ENCODE measurements at places on chromosomes 11 and 22.

- no peak for DNase-seq
These were observed 23.4 kb downstream of the C2CD3 start for GRCh38 chr11:74147199-74147929.

GRCh38 chr11:82239498-82239897 lies 494.2 kb downstream of the FAM181B start:
- DNase-seq, result no peak

GRCh38 chr11:73242251-73243092 lies 24.4 kb downstream of the P2RY2 start:
- DNase-seq, result peak; percentile 77

GRCh38 chr11:128692753-128693415 lies 988 bp upstream of the FLI1 start:
- no peak for DNase-seq

GRCh38 chr22:29720811-29721323 lies 1.1 kb downstream of the CABP7 start:
- DNase-seq, result no peak

- DNase-seq, result no peak
These were observed 61.7 kb downstream of the ME3 start for GRCh38 chr11:86610559-86611341.

DNA sequence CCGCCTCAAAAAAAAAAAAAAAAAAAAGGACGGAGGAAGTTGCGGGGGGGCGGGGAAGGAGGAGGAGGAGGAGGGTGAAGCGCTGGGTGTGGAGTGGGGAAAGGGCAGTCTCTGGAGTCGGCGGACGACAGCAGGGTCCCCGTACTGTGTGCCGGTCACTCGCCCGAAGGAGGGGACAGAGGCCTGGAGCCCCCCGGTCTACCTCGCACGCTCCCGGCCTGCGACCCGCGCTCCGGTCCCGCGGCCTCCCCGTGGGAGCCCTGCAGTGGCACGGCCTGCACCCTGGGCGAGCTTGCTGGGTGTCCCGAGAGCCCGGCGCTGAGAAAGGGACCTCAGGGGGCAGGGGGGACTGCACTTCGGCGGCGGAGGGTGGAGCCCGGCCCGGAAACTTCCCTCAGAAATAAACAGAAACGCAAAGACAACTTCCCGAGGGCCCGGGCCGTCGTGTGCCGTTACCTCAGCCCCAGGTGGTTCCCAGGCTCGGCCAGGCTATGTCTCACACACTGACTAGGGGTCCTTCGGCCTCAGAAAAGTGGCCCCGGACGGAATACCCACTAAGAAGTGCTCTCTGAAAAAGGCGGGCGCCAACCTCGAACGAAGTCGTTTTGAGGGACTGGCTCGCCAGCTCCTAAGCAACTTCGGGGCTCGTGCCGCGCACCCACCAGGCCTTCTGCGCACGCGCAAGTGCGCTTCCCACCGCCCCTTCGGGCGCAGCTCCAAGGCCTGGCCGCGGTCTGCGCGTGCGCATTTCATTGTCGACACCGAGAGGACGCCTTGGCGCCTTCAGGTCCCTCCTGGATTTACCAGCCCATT lies at the start of gene MAJIN:
MAJIN (minus strand) TSS at position 688 of the 813 bp plus-strand sequence. CDS start 12,703 bp downstream, outside the sequence.
- peak; percentile 81 for DNase-seq

GRCh38 chr11:22461626-22462025 lies 123.4 kb downstream of the SLC17A6 start:
- no peak for DNase-seq

GRCh38 chr22:44885806-44886360 lies 123.9 kb downstream of the PHF21B start:
- DNase-seq, result no peak

- no peak for DNase-seq
These were observed 800.9 kb downstream of the BRD1 start for GRCh38 chr22:49026494-49027367.

GRCh38 chr22:36775586-36775963 lies 344 bp downstream of the IFT27 start:
- no peak for DNase-seq

DNA sequence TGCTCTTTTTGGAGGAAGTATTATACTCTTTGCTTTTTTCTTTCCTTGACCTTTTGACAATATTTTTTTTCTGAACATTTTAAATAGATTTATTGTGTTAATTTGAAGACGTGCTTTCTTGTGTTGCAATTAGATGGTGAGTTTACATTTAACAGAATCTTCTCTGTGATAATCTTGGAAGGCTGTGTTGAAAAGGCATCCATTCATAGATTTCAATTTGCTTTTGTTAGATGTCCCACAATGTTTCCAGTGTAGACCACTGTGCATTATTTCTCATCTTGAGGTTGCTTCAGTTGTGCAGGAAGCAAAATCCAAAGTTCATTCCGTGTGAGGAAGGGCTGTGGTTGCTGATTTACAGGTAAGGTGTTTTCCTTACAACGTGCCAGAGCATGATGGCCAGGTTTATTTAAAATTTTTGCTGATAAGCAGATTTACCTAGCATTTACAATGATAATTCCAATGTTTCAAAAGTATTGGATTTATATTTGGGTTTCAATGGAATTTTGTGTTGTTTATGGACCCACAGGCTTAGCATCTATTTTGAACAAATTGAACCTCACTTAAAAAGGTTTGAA lies 4.1 kb upstream of the OR5J2 start:
- DNase-seq, result no peak

DNA sequence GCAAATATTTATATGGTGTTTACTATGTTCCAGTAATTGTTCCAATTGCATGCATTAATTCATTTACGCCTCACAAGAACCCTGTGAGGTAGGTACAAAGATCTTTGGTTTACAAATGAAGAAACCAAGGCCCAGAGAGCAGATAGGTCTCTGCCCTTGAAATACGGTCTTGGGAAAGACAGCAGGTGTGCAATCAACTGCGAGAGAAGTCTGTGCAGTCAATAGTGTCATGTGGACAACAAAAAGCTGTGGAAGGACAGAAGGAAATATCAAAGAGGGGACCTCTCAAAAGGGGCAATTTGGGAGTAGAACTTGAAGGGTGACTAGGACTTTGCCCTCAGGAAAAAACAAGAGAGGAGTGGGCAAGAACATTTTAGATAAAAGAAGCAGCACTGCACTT lies 8.9 kb downstream of the CNTF start:
- no peak for DNase-seq

- DNase-seq, result no peak
These were observed 4.4 kb upstream of the MRPL23 start for GRCh38 chr11:1942558-1943260.

- DNase-seq, result no peak
These were observed 26.8 kb downstream of the PAK1 start for GRCh38 chr11:77446911-77447629.

DNA sequence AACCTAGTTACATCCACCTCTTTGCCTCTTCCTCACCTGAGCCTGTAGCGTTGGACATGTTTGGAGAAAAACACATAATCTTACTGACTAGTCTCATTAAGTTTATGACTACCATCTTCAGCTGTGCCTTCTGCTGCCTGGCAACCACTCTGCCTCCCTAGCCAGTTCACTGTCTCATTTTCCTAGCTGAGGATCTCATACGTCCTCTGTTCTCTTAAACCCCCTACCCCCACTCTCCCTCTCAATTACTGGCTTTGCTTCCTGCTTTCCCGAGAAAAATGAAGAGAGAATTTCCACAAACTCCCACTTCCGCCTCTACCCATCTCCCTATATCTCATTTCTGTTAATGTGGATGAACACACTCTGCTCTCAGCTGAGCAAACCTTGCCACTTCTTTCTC lies 239.3 kb upstream of the POU2AF2 start:
- DNase-seq, result no peak

- no peak for DNase-seq
These were observed at the start of gene MTNR1B for GRCh38 chr11:92969634-92970347. TSS of gene MTNR1B (plus strand) at chr11:92969651. CDS start at chr11:92969726, 75 bp downstream.

- no peak for DNase-seq
These were observed 4.8 kb upstream of the ELFN2 start for GRCh38 chr22:37431801-37432707.

DNA sequence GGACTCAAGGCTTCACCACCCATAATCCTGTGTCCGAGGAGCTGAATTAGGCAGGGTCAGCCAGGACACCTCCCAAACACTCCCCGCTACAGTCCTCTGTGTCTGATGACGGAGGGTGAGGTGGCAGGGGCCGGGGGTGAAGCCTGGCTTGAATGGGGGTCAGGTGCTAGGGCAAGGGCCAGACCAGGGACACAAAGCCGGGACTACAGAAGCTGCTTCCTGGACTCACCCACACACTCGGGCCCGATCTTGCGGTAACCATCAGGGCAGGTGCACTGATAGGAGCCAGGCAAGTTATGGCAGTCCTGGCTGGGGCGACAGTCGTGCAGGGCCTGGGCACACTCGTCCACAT lies 2.3 kb downstream of the EFEMP2 start:
- no peak for DNase-seq

GRCh38 chr11:120509346-120510053 lies 2.0 kb upstream of the GRIK4 start:
- DNase-seq, result no peak

DNA sequence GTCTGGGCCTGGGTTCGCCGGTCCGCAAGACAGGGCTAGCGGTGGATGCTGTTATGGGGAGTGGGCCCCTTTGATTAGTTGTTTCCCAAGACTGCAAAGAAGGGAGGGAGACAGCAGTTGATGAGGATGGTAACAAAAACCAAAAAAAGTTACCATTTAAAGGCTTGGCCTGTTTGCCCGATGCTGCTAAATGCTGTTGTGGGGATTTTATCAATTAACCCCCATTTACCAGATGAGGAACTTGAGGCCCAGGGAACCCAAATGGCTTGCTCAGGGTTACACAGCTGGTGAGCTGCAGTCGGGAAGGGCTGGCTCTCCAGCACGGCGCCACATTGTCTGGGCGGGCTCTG lies 3.4 kb downstream of the TRPT1 start:
- no peak for DNase-seq

GRCh38 chr11:81301166-81301830 lies 1432.4 kb downstream of the FAM181B start:
- no peak for DNase-seq

DNA sequence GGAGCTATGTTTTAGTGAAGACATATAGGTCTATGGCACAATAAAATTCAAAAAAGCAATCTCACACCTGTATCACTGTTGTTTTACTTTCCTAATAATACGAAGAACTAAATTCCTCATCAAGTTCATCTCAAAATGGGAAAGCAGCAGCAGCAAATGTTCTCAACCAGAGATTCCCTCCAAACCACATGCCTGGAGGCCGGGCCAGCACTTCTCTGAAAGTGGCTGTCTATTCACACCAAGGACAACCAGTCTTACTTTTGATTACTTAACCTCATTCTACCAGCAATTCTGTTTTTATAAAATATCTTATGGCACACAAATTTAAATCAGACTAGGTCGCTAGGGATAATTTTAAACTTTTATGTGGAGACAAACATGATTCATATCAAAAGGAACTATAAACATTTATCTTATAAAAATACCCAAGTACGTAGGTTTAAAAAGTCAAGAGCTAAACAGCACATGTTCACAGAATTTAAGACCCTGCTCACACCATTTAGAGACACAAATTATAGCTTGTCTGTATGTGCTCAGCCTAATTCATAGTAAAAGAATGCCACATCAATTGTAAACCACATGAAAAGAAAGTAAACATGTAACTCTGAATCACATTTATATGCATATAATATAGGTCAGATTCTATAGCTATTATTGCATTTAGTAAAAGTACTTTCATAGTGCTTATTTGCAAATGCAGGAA lies 46.1 kb downstream of the RRAS2 start:
- DNase-seq, result no peak

GRCh38 chr11:93986716-93987115 lies 34.4 kb upstream of the HEPHL1 start:
- no peak for DNase-seq

- DNase-seq, result no peak
These were observed 104.7 kb downstream of the ETS1 start for GRCh38 chr11:128482512-128483191.

DNA sequence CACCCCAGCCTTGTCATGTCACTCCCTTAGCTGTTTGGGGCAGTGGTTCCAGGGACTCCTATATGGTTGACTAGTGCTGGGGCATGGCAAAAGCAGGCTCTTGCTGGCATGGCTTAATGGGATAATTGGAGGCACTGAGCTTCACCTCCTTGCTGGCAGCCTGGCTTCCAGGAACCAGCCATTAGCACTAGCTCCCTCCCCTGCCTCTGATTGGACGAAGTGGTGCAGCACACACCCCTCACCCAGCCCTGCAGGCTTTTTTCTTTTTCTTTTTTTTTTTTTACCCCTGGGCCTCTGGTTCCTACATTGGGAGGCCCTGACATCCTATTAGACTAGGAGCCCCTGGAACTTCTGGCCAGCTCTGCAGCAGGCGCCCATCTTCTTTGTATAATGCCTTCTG lies 18.6 kb downstream of the PHLDB1 start:
- no peak for DNase-seq

- no peak for DNase-seq
These were observed 118.1 kb upstream of the CLPB start for GRCh38 chr11:72552399-72552910.

DNA sequence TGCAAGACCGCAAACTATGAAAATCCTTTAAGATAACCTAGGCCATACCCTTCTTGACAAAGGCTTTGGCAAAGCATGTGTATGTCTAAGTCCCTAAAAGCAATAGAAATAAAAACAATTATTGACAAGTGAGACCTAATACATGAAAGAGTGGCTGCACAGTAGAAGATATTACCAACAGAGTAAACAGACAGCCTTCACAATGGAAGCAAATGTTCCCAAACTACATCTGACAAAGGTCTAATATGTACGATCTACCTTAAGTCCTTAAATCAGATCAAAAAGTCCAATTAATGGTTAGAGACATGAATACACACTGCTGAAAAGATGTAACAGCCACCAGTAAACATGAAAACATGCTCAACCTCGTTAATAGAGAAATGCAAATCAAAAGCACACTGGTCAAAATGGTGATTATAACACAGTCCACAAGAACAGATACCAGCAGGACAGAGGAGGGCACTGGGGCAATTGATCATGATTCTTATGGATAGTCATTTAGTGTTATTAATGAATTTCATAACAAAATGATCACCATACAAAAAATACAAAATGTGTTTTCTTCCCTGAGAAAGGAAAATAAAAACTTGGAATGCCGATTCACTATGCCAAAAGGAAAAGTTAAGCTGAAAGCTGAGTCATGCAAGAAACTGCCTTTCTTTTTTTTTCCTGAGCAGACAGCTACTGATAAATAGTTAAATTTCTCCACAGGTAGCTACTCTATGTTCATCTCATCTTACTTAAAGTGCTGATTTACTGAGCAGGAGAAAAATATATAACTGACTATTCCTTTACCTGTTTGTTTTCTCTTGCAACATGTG lies 102.6 kb upstream of the VPREB1 start:
- DNase-seq, result no peak

GRCh38 chr11:72446929-72447769 lies 12.8 kb upstream of the CLPB start:
- no peak for DNase-seq
